ENCODE measurements at places on chromosomes 1 and 21. TPM values are rescaled to one million over a fixed set of nuclear protein-coding genes. Genes with fewer than 3 reads are reported as not detected.

TMEM52 gene
- not detected for polyA plus RNA-seq

ZNF695 gene
- not detected for polyA plus RNA-seq

ITLN2 gene
- not detected for polyA plus RNA-seq

FABP3 gene
- not detected for polyA plus RNA-seq

RPTN gene
- polyA plus RNA-seq: not detected

CYP4B1 gene
- not detected for polyA plus RNA-seq

POU3F1 gene
- polyA plus RNA-seq: not detected

BRINP2 gene
- polyA plus RNA-seq: not detected

EFNA3 gene
- 0.92 TPM for polyA plus RNA-seq

ZBTB7B gene
- polyA plus RNA-seq: 149 TPM

SEC16B gene
- polyA plus RNA-seq: 1.2 TPM

FBLIM1 gene
- not detected for polyA plus RNA-seq

LCE3D gene
- not detected for polyA plus RNA-seq

ARHGEF16 gene
- polyA plus RNA-seq: not detected

HNRNPCL2 gene
- polyA plus RNA-seq: not detected

NTNG1 gene
- polyA plus RNA-seq: not detected

FAAH gene
- 11.5 TPM for polyA plus RNA-seq

LEPR gene
- 3.0 TPM for polyA plus RNA-seq

MTMR11 gene
- polyA plus RNA-seq: 53.1 TPM

PDE9A gene
- polyA plus RNA-seq: 0.05 TPM

ARTN gene
- polyA plus RNA-seq: 0.15 TPM

IGSF5 gene
- polyA plus RNA-seq: not detected

PLEKHN1 gene
- polyA plus RNA-seq: 1.5 TPM

SLC6A9 gene
- polyA plus RNA-seq: not detected

CRYBG2 gene
- polyA plus RNA-seq: not detected

PTGER3 gene
- not detected for polyA plus RNA-seq

TBX19 gene
- polyA plus RNA-seq: 4.4 TPM

PLA2G2F gene
- polyA plus RNA-seq: not detected

KPRP gene
- not detected for polyA plus RNA-seq
